A172 (cell line): ENCODE measurements at places on chromosomes 13 and 19. TPM values are rescaled to one million over a fixed set of nuclear protein-coding genes. Genes with fewer than 3 reads are reported as not detected.
A peak's percentile ranks its signal among the peaks of the same experiment; 100 is the strongest.

Gene B3GNT8
- total RNA-seq, result 1.4 and 2.6 TPM in 2 replicates

GRCh38 chr13:66665991-66666390 lies 564.1 kb downstream of the PCDH9 start:
- peak; percentile 66 for DNase-seq

Gene FXYD1
- total RNA-seq, result not detected in 2 replicates

Gene ZNF829
- total RNA-seq, result 4.3 and 5.4 TPM in 2 replicates

Gene PIP5K1C
- 18.8 and 21.4 TPM in 2 replicates for total RNA-seq

DNA sequence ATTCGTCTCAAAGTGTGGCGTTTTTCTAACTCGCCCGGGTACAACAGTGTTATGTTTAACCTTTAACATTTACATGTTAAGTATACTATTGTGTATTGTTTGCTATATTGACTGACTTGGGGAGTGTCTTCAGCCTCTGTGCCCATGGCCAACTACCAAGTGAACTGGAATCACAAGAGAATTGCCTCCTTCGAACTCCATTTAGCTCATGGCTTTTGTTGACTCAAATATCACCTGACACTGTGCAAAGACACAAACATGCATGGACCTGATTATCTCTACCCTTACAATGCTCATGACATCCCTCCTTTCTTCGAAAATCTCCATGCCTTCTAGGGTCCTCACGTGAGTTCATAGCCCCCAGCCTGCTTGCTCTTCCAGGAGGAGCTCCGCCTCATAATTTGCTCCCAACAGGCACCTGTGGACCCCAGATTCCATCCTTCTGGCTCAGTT lies 704 bp downstream of the ZNF814 start:
- no peak for DNase-seq

Gene LNX2
- 7.0 and 8.5 TPM in 2 replicates for total RNA-seq
